ENCODE measurements at places on chromosomes 4 and X. TPM values are rescaled to one million over a fixed set of nuclear protein-coding genes. Genes with fewer than 3 reads are reported as not detected.

DNA sequence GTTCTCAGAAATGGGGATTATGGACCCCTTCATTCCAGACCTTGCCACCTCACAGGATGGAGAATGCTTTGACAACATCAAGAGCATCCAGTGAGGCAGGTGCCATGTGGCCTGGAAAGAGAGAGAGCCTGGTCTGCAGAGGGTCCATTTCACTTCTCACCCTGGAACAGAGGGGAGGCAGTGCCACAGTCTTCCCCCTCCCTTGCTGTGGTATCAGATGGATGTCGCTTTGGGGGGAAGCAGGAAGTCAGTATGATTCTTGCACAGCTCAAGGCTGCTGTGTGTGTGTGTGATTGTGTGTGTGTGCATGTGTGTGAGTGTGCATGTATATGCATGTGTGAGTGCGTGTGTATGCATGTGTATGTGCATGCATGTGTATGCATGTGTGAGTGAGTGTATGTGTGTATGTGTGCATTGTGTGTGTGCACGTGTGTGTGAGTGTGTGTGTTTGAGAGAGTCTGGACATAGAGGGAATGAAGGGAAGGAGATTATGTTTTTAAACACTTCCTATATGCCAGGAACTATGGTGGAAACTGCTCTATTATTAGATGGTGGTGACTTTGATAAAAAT is 328.6 kb upstream of the CLNK start:
- no peak overlapping the region for H3K27ac ChIP-seq
- H3K27me3 ChIP-seq = no peaks in the 10 kb centered on the region
- no peak for DNase-seq
- H3K4me3 ChIP-seq = no peak overlapping the region
- no peaks in the 10 kb centered on the region for H3K36me3 ChIP-seq
- no peaks in the 10 kb centered on the region for H3K4me1 ChIP-seq

DNA sequence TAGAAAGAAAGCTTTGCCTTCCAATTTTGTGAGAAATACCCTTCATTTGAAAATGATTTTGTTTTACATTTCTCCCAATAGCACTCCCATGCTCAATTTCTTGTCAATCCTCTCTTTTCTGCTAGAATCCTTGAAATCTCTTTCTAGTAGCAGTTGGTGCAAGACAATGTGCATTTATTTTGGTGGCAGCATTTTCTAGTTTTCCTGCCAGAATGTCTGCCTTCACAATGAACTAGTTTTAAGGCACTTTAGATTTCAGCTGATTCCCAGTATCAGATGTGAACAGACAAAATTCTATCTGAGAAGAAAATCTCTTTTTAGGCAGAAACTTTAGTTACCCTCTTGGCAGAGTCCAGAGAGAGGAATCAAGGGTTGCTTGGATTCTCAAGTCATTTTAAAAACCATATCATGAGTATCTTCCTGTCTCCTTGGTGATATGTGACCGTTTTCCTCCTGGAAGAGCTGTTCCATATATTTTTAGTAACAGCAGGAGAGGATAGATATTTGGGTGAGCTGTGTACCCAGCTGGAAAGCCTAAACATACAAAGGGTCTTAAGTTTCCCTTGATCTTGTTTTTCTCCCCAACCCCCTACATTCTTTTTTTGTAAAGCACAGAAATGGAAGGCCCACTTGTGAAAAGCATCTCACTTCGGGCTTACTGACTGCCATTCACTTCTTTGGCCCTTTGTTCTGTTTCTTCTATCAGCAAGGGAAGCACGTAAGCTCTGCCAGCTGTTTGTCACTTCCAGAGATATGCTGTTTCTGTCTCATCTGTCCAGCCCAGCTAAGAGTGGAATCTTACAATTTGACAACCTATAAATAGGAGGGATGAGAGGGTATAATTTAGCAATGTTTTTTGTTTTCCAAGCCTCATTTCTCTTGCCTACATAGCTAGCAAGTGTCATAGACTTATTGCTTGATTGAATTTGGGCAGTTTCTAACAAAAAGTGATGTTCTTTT is 38.7 kb downstream of the TSPAN7 start:
- DNase-seq = no peak
- no peaks in the 10 kb centered on the region for H3K4me1 ChIP-seq
- no peak overlapping the region for H3K4me3 ChIP-seq
- no peaks in the 10 kb centered on the region for H3K27me3 ChIP-seq

ARHGAP6 gene
- total RNA-seq = 9.4 TPM

GRCh38 chrX:80747832-80748231 is 61.8 kb downstream of the BRWD3 start:
- no peak for DNase-seq
- H3K4me3 ChIP-seq = no peak overlapping the region
- H3K4me1 ChIP-seq = no peaks in the 10 kb centered on the region
- H3K36me3 ChIP-seq = peaks cover 5% of the 10 kb centered on the region
- H3K27me3 ChIP-seq = no peaks in the 10 kb centered on the region

DNA sequence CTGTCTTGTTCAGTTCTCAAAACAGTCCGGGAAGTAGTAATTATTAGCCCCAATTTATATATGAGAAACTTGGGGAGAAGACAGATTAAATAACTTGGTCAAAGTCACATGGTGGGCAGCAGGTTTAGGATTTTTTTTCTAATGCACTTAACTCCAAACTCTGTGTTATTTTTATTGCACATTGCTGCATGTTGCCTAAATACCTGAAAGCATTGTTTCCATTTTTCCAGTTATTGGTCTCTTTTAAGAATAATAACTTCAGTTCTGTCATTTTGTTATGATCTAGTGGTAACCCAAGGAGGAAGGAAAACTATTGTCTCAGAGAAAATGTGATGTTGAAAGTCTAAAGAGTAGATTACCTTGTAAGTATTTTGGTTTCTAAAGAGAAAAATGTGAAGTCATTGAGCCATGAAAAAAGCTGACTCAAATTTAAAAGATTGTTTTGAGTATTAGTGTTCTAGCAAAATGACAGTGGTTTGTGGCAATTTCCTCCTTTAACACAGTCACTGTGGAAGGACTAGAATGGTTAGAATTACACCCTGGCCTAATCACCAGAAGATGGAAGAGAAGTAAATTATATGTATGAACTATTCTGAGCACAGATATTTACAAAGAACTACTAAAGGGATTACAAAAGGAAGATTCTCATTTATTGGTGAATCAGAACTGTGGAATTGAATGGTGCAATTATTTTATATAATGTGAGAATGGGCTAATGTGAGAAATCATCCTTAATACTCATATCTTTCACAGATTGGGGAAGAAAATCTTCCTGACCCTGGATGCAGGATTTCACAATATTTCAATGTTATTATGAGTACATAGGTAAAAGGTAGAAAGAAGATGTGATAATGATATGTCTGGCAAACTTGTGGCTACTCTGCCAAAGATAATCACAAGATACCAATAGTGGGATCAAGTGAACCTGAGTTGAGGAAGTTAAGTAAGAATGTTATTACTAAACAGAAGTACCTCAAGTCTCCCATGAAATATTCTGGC is 21.7 kb upstream of the CXCL8 start:
- no peak for DNase-seq
- H3K36me3 ChIP-seq = no peaks in the 10 kb centered on the region
- H3K27me3 ChIP-seq = no peaks in the 10 kb centered on the region
- H3K4me3 ChIP-seq = no peak overlapping the region

DNA sequence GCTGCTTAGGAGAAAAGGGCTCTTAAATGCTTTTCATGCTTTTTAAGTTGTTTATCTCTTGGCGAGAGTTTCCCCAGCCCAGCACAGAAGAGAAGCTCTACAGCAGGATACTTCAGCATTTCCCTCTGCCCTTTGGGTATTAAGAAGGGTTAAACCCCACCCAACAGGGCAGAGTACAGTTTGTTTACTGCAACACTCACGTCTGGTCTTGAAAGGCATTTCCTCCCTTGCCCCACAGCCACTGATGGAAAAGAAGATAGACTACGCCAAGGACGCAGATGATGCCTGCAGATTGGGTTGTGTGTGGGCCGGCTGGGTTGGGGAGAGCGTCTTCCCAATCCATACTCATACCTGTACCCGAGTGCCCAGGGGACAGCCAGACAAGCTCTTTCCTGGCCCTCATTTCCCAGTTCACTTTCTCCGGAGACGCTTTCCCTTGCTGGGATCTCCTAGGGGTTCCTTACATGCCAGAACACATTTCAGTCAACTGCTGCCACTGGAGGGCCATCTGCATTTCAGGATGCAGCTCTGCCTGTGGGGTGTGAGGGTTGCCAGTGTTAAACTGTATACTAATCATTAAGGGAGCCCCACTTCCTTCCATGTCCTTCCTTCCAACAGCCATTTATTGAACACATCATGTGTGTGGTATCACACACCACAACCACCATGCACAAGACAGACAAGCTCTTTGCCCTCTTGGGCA is 96.5 kb upstream of the DHX15 start:
- no peak for DNase-seq
- H3K27me3 ChIP-seq = no peaks in the 10 kb centered on the region
- no peaks in the 10 kb centered on the region for H3K4me1 ChIP-seq
- H3K36me3 ChIP-seq = no peaks in the 10 kb centered on the region

IL21 gene
- not detected for total RNA-seq

GRCh38 chr4:17809667-17810066 is 890 bp downstream of the DCAF16 start:
- H3K27ac ChIP-seq = peak overlapping the region; percentile 98
- H3K36me3 ChIP-seq = peaks cover 4% of the 10 kb centered on the region
- peaks cover 44% of the 10 kb centered on the region for H3K4me1 ChIP-seq
- H3K4me3 ChIP-seq = peak overlapping the region; percentile 75
- H3K27me3 ChIP-seq = no peaks in the 10 kb centered on the region

WNK3 gene
- 1.7 TPM for total RNA-seq

DNA sequence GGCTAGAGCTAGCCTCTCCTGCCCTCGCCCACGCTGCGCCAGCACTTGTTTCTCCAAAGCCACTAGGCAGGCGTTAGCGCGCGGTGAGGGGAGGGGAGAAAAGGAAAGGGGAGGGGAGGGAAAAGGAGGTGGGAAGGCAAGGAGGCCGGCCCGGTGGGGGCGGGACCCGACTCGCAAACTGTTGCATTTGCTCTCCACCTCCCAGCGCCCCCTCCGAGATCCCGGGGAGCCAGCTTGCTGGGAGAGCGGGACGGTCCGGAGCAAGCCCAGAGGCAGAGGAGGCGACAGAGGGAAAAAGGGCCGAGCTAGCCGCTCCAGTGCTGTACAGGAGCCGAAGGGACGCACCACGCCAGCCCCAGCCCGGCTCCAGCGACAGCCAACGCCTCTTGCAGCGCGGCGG is at the start of gene AR:
Gene AR (plus strand): TSS at position 204 of the 400 bp plus-strand sequence. CDS start 1,126 bp downstream, outside the sequence.
- H3K36me3 ChIP-seq = no peaks in the 10 kb centered on the region
- H3K4me1 ChIP-seq = no peaks in the 10 kb centered on the region
- no peaks in the 10 kb centered on the region for H3K27me3 ChIP-seq
- H3K27ac ChIP-seq = peak within 1 kb of the TSS; percentile 76
- H3K4me3 ChIP-seq = peak within 1 kb of the TSS; percentile 55
- peak; percentile 74 for DNase-seq

- no peaks in the 10 kb centered on the region for H3K27me3 ChIP-seq
- no peak for DNase-seq
- H3K4me3 ChIP-seq = no peak overlapping the region
- H3K27ac ChIP-seq = peak overlapping the region; percentile 74
- H3K36me3 ChIP-seq = no peaks in the 10 kb centered on the region
Observed at GRCh38 chr4:153497091-153497531, 31.0 kb downstream of the TMEM131L start.

MTMR8 gene
- total RNA-seq = 0.90 TPM

IRF2 gene
- 24.5 TPM for total RNA-seq

PDGFRA gene
- total RNA-seq = 25.3 TPM

DNA sequence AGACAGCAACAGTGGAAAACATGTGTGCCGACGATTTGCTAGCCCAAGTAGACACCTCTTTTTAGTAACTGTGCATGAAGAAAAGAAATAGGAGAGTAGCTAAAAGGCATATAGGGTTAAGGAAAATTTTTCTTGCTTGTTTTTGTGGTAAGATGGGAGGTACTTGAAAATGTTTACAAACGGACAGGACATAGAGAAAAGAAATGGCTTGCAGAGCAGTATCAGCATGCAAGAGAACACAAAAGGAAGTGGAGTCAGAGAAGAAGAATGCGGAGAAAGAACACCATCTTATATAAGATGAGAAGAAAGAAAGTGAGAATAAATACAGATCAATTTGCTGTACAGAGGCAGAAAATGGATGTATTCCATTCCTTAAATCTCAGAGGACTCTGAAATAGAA is 263.7 kb upstream of the ETNPPL start:
- no peaks in the 10 kb centered on the region for H3K4me1 ChIP-seq
- no peak overlapping the region for H3K4me3 ChIP-seq
- H3K27ac ChIP-seq = no peak overlapping the region
- H3K27me3 ChIP-seq = no peaks in the 10 kb centered on the region
- H3K36me3 ChIP-seq = no peaks in the 10 kb centered on the region

Data from right atrium auricular region (tissue), 2 donors.